ENCODE measurements at places on chromosomes 1 and 21.

GRCh38 chr1:98398649-98399048 lies 262.9 kb upstream of the SNX7 start:
- DNase-seq = no peak

- no peak for DNase-seq
These were observed 83.9 kb upstream of the SGIP1 start for GRCh38 chr1:66450043-66450514.

GRCh38 chr1:222643606-222643937 lies 25.7 kb downstream of the MIA3 start:
- DNase-seq = no peak

DNA sequence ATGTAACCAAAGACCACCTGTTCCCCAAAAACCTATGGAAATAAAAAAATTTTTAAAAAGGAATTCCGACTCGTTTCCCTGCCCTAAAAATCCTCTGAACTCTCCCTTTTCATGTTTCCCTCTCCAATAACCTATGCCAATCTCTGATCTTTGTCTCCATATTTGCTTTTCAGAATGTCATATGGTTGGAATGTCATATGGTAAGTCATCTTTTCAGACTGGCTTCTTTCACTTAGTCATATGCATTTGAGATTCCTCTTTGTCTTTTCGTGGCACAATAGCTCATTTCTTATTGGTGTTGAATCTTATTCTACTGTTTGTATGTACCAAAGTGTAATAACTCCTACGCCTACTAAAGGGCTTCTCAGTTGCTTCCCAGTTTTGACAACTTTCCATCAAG lies 117.5 kb downstream of the BACH1 start:
- DNase-seq = no peak

- no peak for DNase-seq
These were observed 232.2 kb downstream of the KCNJ6 start for GRCh38 chr21:37684115-37684493.

- DNase-seq = no peak
These were observed 50.3 kb downstream of the PTBP2 start for GRCh38 chr1:96771847-96772246.

DNA sequence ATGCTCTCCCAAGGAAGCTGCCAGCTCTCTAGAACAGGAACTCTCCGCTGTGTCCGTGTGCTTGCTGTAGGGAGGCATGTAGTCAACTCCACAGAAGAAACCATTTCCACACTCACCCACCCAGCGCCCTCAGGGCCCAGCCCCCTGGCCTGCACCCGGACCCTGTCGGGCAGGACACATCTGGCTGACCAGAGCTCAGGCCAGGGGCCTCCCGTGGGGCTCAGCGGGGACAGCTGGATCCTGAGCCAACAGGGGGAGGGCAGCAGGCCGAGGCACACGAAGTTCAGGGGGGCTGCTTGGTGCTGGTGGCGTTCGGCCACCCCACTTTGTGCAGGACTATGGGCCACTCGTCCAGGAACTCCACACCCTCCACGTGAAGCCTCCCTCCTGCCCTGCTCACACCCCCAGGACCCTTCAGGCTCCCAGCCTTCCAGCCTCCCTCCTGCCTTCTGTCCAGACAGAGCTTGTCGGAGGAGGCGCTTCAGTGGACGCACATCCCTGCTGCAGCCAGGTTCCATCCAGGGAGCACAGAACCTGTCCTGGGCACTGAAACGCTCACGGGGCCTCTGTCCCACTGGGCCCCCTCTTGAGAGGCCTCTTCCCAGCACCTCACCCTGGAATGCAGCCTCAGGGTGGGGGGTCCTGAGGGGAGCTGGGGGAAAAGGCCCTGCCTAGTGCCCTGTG lies 15.0 kb upstream of the FAAP20 start:
- no peak for DNase-seq

GRCh38 chr1:64497088-64497883 lies 27.4 kb downstream of the CACHD1 start:
- DNase-seq = no peak

Measured in NCI-H524 treated with DMSO at 0.1 percent for 48 hours (cell line).